HAP-1 (cell line): ENCODE measurements at places on chromosomes 5 and 9.

DNA sequence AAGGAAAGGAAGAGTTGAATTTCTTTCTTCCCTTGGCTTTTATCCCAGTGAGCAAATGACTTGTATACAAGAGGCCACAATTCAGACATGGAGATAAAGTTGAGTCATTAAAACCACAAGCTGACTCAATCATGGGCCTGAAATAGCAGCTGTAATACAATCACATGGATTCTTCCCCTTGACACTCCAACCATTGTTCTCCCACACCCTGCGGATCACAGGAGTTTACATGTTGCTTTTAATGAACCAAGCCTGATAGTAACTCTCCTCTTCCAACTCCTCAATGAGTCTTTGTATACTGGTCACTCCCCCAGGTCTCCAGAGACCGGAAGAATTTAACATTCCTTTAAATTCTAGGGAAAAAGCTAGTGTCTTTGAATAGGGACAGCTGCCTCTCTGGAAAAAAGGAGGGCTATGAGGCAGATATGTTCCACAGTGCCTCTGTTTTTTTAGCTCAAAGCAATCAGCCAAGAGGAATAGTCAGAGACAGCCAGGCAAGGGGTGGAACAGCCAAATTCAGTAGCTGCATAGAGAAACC, 32.4 kb downstream of the PCDHGC5 start:
- DNase-seq = peak; percentile 76

GRCh38 chr5:147464211-147464610, 45.7 kb downstream of the DPYSL3 start:
- DNase-seq = peak; percentile 56

GRCh38 chr5:143174714-143175398, 228.6 kb downstream of the NR3C1 start:
- DNase-seq = no peak

- no peak for DNase-seq
These were observed 49.0 kb upstream of the TNPO1 start for GRCh38 chr5:72767289-72768010.

- no peak for DNase-seq
These were observed 10.6 kb upstream of the HMHB1 start for GRCh38 chr5:143801252-143801939.

GRCh38 chr9:87742813-87743428, 17.0 kb downstream of the CTSL start:
- DNase-seq = no peak

GRCh38 chr9:129022037-129022436, 6.1 kb downstream of the SH3GLB2 start:
- no peak for DNase-seq

- no peak for DNase-seq
These were observed 548.4 kb downstream of the LRRC70 start for GRCh38 chr5:63127054-63127453.

GRCh38 chr5:6383376-6383775, 5.0 kb upstream of the MED10 start:
- DNase-seq = no peak

DNA sequence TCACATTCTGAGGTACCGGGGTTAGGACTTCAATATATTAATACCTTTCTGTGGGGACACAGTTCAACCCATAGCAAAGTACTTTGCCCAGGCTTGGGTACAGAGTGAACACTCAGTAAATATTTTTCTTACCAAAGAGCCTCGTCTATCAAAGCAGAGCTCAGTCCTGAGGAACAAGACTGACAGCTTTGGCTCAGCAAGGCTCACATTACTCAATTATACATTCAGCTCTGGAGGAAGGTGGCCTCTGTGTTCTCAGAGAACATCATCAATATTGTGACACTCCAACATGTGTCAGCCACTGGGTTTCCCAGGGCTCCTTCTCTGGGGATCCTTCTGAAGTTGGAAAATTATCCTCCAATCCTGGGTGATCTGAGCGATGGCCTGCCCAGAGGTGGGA, 186.4 kb downstream of the NMUR2 start:
- DNase-seq = no peak

DNA sequence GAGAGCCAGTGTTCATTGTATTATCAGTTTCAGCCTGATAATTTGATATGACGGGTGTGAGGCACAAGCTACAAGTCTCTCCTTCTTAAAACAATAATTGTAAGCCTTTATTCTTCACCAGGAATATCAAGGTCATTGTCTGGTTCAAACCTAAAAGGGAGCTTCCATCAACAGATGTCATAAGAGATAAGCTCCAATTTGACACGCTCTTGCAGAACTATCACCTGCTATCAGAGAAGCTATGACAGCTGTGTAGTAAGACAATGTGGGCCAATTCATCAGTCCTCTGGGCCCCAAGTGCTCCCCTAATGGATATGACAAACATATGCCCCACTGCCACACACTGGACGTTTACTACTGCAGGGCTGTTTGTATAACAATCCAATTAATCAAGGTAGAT, 1010.2 kb upstream of the DMAC1 start:
- no peak for DNase-seq

- DNase-seq = no peak
These were observed 102.8 kb downstream of the PLK2 start for GRCh38 chr5:58357121-58357520.

GRCh38 chr5:31948006-31948405, 226.1 kb downstream of the GOLPH3 start:
- DNase-seq = no peak

DNA sequence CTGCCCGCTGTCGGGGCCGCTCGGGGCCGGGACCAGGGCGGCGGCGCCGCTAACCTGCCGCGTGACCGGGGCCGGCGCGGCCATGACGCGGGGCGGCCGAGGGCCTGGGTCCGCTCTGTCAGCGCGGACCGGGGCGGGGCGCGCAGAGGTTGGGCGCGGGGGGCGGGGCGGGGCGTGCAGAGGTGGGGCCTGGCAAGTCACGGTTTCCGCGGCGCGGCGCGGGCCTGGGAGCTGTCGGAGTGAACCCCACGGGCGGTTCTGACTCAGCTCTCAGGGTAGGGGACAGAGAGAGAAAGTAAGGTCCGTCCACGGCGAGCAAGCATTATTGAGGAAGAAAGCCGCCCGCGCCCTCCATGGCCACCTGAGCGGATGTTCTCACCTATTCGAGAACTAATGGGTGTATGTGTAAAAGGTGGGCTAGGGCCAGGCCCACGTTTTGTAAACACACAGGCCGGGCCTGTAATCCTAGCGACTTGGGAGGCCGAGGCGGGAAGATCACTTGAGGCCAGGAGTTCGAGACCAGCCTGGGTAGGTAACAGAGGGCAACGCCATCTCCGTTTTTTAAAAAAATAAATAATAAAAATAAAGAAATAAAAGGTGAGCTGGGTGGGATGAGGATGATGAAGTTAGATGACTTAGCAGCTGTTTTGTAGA, at the start of gene PRXL2C:
PRXL2C (minus strand) TSS at position 120 of the 654 bp plus-strand sequence; CDS start at position 84, 36 bp downstream.
- DNase-seq = peak; percentile 42

- DNase-seq = no peak
These were observed 821.0 kb upstream of the GRAMD2B start for GRCh38 chr5:125602184-125602583.

DNA sequence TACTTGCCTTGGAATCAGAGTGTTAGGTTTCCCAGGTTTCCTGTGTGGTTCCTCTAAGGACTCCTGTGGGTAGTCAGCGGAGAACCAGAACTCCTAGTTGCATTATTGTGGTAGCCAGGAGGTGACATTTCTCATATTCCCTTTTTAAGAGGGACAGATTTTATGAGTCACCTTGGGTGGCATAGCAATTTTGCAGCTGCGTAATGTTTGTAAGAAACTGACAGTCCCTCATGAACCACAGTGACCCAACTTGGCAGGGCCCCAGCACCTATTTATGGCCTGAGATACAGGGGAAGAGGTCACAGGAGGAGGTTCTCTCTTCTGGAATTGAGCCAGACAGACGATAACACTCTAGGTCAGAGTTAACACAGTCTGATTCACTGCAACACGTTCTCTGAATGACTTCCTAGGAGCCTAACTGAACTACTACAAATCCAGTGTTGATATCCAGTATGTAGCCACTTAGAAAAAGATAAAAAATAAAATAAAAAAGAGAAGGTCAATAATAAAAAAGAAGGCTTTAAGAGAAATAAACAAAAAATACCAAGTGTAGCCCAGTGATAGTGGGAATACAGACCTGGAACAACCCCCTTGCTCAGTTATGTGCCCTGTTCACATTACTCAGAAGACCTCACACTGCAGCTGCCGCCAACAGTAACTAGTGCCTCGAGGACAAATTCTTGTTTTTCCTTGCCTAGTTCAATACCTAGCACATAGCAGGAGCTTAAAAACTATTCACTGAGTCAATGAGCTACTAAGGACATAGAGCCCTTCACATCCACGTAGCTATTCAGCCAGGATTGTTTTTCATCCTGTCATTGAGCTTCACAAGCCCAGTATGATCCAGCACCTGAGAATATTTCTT, 50.7 kb upstream of the VLDLR start:
- peak; percentile 9 for DNase-seq

DNA sequence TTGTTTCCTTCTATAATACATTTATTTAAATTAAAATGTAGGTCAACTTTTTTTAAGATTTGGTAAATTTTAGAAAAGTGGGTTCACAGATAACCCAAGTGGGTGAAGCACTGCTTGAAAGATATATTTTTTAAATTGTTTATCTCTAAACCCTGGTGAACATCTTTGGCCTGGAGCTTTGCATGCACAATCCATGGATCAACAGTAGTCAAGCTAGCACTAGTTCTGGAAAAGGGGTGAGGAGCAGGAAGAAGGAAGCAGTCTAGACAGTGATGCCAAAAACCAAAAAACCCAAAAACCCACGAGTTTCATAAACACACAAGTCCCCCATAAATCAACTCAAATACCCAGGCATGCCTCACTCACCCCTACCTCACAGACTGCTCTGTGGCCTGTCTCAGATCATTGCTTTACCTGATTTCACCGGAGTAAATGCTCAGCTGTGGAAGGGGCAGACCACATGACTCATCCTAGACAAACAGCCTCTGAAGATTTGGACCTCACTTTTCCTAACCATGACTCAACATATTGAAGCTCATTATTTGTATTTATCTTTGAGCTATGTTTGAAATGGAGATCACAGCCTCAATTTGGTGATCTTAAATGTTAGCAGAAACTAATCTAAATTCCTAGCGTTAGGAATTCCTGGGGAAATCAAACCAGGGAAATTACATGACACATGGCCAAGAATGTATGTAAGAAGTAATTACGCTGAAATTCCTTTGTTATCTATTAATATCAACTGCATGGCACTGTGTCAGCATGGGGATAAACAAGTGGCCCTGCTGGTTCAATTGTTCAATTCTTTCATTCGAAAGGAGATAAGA, 149.6 kb downstream of the ZNF608 start:
- DNase-seq = no peak

GRCh38 chr5:2810644-2811043, 59.2 kb upstream of the IRX2 start:
- DNase-seq = no peak

DNA sequence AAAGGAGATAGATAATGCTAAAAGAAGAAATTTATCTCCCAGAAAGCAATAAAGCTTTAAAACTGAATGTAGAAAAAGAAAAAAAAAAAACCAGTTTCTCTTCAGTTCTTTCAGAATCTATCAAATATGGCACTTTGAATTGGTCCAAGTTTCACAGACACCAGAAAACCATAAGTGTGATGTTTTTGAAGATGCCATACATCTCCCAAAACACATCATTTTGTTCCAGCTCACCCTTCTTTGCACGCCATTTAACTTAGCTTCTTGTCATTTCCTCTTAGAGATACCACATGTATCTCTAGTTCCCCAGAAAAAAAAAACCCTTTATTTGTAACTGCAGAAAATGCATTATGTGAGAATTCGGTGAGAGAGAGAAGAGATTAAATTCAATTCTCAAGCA, 46.1 kb upstream of the MAMDC2 start:
- DNase-seq = no peak

DNA sequence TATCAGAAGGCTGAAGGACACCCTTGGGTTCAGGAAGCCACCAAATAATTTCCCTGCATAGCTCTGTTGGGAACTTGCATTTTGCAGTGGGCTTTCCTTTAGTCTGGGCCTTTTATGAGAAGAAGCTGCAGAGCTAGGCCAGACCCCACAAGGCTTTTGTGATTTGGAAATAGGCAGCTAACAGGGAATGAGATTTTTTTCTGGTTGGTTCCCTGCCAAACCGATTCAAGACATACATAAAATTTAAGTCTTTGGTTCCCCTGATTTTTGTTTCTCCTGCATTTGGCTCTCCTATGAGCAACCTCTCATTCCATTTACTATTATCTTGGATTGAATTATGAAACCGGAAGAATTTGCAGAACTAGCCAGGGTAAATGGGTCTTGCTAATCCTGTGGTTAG, 81.5 kb upstream of the PTCH1 start:
- DNase-seq = no peak

GRCh38 chr9:33168941-33169544, 1.9 kb upstream of the B4GALT1 start:
- no peak for DNase-seq

GRCh38 chr9:93255994-93256877, 72.3 kb downstream of the WNK2 start:
- peak; percentile 4 for DNase-seq

DNA sequence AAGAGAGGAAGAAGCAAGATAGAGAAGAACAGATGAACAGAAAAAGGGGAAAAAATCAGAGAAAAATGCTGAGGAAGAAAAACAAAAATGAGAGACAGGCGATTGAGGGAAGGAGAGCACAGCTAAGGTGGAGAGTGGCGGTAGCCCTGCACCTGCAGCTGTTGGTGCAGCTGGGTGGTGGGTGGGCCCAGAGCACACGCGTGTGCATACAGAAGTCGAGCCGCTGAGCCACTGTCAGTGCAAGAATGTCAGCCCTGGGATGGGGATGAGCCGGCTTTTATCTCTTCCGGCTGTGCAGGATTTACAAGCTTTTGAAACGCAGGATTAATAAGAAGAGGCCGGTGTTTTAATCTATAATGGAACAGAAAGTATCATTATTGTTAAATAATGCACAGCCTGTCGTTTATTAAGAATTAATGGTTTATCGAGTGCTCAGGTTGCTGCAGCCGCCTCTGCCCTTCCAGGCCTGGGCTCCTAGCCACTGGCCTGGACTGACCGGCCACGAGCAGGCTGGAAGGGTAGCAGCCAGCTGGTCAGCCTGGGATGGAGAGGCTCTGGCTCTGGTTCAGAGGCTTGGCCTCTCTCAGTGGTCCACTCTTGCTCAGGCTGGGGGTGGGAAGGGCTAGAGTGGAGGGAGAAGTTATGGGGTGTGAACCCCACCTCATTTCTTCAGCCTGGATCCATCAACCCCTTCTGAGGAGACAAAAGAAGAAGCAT, 68.7 kb downstream of the PCDH1 start:
- DNase-seq = no peak

- peak; percentile 10 for DNase-seq
These were observed 218.6 kb downstream of the PJA2 start for GRCh38 chr5:109191153-109191558.

- DNase-seq = no peak
These were observed 25.6 kb upstream of the GSN start for GRCh38 chr9:121242219-121242958.

DNA sequence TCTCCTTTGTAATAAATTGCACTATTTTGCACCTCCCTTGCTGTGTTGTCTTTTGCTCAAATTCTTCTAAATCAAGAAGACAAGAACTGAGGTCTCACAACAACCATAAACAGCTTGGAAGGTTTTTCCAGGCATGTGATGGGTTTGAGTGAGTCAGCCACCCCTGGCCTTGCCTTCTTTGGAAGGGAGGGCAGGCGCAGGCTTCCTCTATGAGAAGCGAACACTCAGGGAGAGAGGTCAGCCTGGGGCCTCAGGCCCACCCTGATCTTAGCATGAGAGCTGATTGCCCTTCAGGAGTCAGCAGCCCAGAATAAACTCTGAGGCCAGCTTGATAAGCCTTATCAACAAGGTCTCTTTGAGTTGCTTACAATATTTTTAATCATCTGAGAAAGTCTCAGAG, 31.6 kb downstream of the S1PR3 start:
- DNase-seq = no peak
